ENCODE measurements at places on chromosomes 2 and 18.

GRCh38 chr2:7165736-7166135 lies 248.5 kb downstream of the RNF144A start:
- no peak for DNase-seq

DNA sequence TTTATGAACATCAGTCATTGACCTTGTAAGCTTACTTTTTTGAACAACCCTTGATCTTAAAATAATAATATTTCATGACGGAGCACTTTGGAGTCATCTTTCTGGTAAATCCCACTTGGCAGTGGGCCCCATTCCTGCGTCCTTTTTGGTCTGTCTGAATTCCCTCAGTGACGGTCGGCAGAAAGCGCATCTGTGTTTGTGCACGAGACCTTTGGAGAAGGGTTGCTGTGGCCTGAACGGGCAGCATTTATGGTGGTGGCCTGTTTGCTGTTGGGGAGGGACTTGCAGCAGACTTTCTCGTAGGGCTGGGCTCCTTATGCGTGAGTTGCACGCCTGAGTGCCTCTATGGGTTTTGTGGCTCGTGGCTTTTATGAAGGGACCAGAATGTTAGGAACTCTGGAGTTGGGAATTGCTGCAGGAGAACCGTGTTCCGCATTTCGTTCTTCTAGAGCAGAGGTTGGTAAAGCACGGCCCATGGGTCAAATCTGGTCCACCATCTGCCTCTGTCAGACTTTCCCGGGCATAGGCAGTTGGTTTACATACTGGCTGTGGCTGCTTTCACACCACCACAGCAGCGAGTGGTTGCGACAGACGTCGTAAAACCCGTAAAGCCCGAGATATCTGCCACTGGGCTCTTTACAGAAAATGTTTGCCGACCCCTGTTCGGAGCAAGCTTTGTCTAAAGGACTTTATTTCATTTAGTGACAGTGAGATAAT lies 30.8 kb downstream of the LPIN1 start:
- DNase-seq = peak; percentile 71

DNA sequence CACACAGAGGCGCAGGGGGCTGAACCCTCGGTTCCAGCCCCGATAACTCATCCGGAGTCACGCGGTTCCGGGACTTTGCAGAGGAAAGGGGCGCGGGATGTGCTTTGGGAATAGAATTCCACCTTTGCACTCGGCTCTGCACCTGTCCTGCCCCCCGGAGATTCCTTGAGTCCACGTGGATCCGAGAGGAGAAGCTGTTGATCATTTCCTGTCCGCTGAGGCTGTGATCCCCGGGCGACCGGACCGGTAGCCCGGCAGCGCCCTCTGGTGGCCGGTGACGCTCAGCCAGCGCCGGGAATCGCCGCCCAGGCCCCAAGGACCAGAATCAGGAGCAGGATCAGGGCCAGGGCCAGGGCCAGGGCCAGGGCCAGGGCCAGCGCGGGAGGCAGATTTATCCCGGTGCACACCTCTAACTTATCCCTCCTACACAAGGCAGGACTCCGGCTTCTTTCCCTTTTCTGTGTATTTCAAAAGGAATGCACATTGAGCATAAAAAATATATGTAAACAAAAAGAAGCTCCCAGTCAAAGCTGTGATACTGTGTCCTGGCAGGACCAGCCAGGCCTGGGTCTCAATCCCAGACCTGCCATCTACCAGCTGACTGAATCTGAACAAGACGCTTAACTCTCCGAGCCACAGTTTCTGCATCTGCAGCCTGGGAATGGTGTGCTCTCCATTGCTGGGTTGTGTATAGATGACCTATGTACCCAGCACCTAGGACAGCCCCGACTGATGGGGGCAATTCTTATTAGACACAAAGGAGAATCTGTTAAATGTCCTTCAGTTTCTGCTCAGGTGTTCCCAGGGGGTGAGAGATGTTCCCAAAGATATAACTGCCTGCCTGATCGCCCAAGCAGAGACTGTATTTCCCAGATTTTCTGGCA lies 8.5 kb upstream of the SPATA3 start:
- DNase-seq = peak; percentile 83

DNA sequence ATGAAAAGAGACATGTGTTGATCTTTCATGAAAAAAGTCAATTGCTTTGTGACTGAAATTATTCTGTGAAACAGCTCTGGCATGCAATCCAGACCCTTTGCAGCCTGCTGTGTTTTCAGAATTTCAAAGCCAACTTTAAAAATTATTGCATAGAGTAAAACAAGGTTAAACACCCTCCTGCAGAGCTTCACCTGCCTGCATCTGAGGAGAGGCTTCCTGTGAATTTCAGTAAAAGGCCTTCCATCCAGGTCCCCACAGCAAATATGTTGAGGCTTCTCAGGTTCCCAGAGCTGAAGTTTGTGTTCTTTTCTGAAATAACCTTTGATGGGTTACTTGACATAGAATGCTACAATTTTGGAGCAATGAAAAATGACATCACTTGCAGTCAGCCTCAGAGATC lies 4.1 kb downstream of the XIRP2 start:
- no peak for DNase-seq

- DNase-seq = no peak
These were observed 86.3 kb upstream of the FAM136A start for GRCh38 chr2:70388128-70388527.

GRCh38 chr2:113838277-113838676 lies 51.6 kb upstream of the ACTR3 start:
- DNase-seq = no peak

- DNase-seq = no peak
These were observed 5.7 kb upstream of the OTOS start for GRCh38 chr2:240146141-240146561.

GRCh38 chr2:11515490-11515981 lies 18.3 kb upstream of the GREB1 start:
- no peak for DNase-seq

DNA sequence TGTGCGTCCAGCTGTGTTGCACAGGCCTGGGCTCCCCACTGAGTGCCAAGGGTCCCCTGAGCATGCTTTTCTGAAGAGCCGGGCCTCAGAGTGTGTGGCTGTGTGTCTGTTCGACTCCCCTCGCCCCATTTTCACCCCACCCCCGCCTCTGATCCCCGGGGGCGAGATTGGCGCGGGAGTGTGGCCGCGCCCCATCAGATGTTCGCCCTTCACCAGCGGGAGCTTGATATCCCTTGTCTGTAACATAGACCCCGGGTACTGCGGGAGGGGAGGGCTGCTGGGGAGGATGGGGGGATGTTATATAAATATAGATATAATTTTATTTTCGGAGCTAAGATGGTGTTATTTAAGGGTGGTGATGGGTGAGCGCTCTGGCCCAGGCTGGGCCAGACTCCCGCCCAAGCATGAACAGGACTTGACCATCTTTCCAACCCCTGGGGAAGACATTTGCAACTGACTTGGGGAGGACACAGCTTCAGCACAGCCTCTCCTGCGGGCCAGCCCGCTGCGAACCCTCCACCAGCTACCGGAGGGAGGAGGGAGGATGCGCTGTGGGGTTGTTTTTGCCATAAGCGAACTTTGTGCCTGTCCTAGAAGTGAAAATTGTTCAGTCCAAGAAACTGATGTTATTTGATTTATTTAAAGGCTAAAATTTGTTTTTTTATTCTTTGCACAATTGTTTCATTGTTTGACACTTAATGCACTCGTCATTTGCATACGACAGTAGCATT lies 1.5 kb downstream of the RHOB start:
- DNase-seq = peak; percentile 32

GRCh38 chr2:85733121-85733960 lies 20.4 kb upstream of the ATOH8 start:
- DNase-seq = no peak

GRCh38 chr2:241161646-241162281 lies 11.5 kb downstream of the PPP1R7 start:
- no peak for DNase-seq

GRCh38 chr2:207501802-207502576 lies 27.8 kb upstream of the CREB1 start:
- no peak for DNase-seq

GRCh38 chr2:219430633-219431615 lies 3.7 kb upstream of the SPEG start:
- peak; percentile 9 for DNase-seq

DNA sequence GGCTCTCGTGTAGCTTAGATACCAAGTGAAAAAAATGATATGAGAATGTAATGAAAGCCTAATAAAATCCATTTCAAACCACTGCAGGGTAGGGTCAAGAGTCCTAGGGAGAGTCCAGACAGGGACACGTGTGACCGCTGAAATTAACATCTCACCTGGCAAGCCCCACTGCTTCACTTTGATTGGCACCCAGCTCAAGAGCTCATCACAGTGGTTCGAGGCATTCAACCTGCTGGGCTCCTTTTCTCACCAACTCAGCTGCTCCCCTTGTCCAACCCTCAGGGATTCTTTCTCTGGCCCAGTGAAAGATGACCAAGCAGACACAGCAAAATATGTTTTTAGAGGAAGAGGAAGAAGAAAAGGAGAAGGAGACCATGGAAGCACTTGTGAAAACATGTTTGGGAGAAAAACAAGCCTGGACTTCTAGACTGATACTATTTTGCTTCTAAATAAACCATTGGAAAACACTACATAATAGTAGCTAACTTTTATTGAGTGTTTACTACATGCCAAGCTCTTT lies 49.2 kb upstream of the CREB1 start:
- DNase-seq = no peak

- DNase-seq = no peak
These were observed 513.4 kb downstream of the TNS1 start for GRCh38 chr2:217489145-217489960.

DNA sequence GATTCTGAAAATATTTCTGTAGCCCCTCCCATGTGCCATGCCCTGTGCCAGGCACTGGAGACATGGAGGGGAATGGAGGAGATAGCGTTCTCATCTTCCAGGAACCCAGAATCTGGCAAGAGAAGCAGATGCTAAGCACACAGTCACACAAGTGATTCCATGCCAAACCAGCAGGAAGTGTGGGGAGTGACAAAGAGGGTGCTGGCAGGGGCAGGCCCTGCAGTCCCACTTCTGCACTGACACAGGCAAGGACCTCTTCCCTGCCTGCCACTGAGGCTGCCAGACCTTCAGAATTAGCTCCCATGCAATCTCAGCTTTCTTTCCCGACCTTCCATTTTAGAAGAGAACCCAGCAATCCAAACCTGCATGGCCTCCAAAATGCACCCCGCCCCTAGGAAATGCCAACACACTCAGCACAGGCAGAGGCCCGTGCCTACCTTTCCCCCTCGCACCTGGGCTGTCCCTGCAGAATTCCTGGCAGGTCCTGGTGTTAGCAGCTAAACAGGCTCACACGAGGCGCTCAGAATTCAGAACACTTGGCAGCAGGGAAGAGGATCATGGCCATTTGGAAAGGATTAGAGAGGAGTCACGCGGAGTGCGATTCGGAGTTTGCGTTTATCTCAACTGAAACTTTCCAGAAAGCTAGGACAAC lies 155.3 kb downstream of the MSH2 start:
- DNase-seq = no peak

GRCh38 chr2:234842753-234843152 lies 109.1 kb upstream of the SH3BP4 start:
- no peak for DNase-seq

DNA sequence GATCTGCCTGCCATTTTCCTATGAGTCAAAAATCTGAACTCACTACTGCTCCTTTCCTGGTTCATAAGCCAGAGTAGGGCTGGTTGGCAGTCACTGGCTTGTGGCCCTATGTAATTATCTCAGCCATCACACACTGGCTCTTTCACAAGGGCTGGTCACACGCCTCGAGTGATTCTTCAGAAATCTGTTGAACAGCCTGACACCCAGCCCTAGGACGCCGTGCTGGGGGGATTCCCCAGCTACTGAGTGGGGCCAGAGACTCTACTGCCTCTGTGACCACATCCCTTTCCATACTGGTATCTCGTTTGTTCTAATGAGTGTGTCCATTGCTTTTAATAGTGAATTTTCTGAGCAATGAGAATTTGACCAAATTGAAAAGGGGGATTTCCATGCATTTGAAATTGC lies 45.8 kb upstream of the RBM44 start:
- no peak for DNase-seq

- no peak for DNase-seq
These were observed 9.2 kb downstream of the HS6ST1 start for GRCh38 chr2:128309280-128310093.
